ENCODE measurements at places on chromosomes 2 and 18.

- no peak for DNase-seq
Observed at GRCh38 chr18:8762968-8763367, 57.6 kb downstream of the MTCL1 start.

- DNase-seq = no peak
Observed at GRCh38 chr18:22385718-22386117, 32.0 kb downstream of the CTAGE1 start.

DNA sequence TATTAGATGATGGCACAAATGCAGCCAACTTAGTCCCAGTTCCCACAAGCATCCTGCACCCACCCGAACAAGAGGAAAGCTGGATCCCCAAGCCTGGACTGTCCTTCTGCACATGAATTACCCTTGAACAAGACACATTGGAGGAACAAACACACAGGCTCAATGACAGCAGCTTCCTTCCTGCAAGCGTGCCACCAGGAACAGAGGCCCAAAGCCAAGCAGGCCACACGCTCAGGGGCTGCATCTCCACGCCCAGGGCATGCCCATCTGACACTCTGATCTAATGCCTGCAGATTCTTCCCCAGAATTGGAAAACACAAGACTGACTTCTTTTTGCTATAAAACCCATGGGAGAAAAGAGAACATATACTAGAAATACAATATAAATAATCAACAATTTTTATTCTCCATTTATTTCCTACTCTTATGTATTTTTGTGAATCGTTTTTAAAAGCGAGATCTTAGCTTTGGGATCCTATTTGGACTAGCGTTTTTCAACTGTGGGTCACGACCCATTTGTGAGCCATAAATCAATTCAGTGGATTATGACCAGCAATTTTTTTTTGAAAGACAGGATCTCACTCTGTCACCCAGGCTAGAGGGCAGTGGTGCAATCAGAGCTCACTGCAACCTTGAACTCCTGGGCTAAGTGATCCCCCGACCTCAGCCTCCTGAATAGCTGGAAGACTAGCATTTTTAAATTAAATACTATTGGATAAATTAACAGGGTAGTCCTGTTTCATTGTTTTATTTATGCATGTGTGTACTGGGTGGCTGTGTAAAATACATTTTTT is 34.4 kb downstream of the PSTPIP2 start:
- no peak for DNase-seq

- no peak for DNase-seq
Observed at GRCh38 chr2:20267529-20267928, 42.6 kb upstream of the SDC1 start.

GRCh38 chr18:78639006-78639950 is 340.3 kb upstream of the SALL3 start:
- DNase-seq = no peak

DNA sequence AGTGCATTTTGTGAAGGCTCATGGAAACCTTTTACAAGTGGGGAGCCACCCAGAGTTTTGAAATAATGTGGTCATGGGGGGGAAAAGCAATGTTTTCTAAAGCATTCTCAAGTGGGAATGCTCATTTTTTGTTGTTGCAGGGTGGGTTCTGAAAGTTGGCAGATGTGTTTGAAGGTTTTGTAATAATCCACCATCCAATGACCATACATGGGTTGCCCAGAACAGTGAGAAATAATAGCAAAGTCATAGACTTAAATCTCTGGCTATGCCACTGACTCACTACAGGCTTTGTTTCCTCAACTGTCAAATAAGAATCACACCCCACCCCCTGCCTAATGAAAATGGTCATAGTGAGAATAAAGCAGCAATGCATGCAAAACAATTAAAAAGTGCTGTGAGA is 2.9 kb downstream of the DSG3 start:
- DNase-seq = no peak

DNA sequence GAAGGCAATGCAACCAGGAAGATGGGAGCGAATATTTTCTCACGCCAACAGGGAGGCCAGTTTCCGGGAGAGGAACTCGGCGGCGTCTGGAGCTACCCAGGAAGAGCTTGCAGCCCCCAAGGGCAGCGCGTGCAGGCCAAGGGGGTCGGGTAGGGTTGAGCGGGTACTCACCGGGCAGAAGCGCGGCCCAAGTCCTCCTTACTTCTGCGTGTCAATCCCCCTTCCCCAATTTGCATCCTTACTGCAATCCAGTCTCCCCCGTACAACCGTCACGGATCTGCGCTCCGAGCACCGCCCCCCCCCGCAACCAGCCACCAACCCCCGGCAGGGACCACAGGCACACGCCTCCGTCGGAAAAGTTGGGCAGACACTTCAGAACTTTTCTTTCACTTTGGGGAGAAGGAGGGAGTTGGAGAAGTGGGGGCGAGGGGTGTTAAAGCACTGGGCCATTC is 1.3 kb downstream of the ATP8B1 start:
- DNase-seq = no peak

DNA sequence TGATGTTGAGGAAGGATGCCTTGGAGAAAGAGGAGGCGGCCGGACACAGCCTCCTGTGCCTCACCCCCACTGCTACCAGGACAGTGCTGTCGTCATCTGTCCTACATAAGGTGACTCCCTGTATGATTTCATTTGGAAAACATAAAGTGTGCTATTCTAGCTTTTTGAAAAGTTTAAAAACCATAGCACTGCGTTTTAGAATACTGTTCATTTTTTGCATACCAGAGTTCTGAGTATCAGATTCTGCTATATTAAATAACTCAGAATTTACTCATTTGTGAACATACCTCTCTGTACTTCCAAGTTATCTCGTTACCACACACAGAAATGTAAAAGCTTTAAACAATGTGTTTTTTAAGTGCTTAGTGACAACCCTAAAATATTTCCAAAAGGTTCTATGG is 302.9 kb downstream of the LRRTM1 start:
- DNase-seq = no peak

GRCh38 chr2:28054916-28055315 is 164.4 kb downstream of the BABAM2 start:
- no peak for DNase-seq

DNA sequence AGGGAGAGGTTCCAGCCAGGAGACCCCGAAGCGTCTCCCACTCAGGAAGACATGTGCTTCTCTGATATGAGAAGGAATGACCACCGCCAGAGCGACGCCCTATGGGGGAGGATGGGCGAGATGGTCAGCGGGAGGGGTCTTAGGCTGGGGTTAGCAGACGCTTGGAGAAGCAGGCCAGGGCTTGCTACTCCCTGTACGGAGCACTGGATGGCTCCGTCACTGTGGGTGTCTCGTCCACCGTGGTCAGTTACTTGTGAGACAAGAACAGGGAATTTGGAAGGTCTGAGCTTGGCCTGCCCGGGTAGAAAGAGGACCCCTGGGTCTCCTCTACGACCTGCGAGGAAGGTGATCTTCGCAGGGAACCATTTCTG is 39.8 kb downstream of the TMEM18 start:
- DNase-seq = no peak

GRCh38 chr18:27839141-27839540 is 337.8 kb downstream of the CDH2 start:
- DNase-seq = no peak
